ENCODE measurements at places on chromosomes 5 and 9. TPM values are rescaled to one million over a fixed set of nuclear protein-coding genes. Genes with fewer than 3 reads are reported as not detected.

Gene GABBR2
- total RNA-seq = not detected

Gene PCDHB9
- total RNA-seq = 0.44 TPM

Gene ADAMTS13
- total RNA-seq = 1.5 TPM

Gene IER5L
- total RNA-seq = 3.6 TPM

Gene ARHGEF37
- 1.3 TPM for total RNA-seq

Gene WWC1
- total RNA-seq = 2.0 TPM

Gene ADAMTS16
- not detected for total RNA-seq

Gene EDIL3
- not detected for total RNA-seq

Gene TAF1L
- 0.12 TPM for total RNA-seq

Gene FOXD4L6
- total RNA-seq = not detected

Gene C9orf78
- 96.9 TPM for total RNA-seq

GRCh38 chr9:85521371-85522197 lies 220.2 kb downstream of the AGTPBP1 start:
- no peak for DNase-seq

- DNase-seq = no peak
Observed at GRCh38 chr9:106799152-106799551, 63.8 kb upstream of the ZNF462 start.

GRCh38 chr5:59955241-59955640 lies 61.7 kb upstream of the PDE4D start:
- DNase-seq = no peak

GRCh38 chr5:106014262-106014661 lies 1656.5 kb downstream of the EFNA5 start:
- no peak for DNase-seq

- no peak for DNase-seq
Observed at GRCh38 chr9:94874316-94874715, 147.8 kb downstream of the AOPEP start.

All from CD4-positive, alpha-beta memory T cell (primary cell).